ENCODE measurements at places on chromosomes 5 and 9. TPM values are rescaled to one million over a fixed set of nuclear protein-coding genes. Genes with fewer than 3 reads are reported as not detected.
A peak's percentile ranks its signal among the peaks of the same experiment; 100 is the strongest.

Gene PRELID2
- polyA plus RNA-seq: 3.8 TPM

- no peak for DNase-seq
Measured at GRCh38 chr9:876425-876824, 34.9 kb downstream of the DMRT1 start.

GRCh38 chr5:97425511-97425910 is 242.5 kb upstream of the RIOK2 start:
- DNase-seq: no peak

DNA sequence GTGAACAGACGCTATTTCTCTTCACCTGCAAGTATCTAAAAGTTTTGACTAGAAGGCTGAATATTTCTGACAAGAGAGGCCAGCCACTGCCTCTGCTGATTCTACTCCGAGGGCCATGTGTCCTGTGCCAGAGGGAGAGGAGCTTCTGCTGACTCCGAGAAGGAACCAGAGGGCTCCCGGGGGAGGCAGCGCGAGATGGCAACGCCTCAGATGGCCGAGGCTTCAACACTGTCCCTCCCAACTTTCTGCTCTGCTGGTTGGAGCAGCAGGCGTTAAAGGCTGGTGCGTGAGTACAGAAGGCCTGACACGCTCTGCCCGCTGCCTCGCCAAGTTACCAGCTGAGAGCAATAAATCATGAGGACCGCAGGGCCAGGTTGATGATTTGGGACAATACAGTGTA is 178.8 kb downstream of the GAPVD1 start:
- peak; percentile 48 for DNase-seq

DNA sequence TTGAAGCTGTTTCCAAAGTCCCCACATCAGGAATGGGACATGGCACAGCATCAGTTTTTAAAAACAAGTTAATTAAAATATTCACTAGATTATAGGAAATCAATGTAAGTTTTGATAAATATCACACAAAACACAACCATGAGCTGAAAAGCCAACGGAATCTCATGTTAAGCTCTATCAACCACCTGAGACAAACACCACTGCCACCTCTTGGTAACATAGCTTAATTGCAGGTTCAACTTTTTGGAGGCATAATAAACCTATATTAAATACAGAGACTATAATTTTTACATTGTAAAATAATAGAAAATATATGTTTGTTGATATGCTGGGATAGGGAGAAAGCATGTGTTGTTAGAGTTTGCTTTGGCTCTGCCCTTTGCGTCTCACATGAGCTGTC is 126.1 kb downstream of the SV2C start:
- DNase-seq: no peak

Data from kidney (tissue), 22 donors.